ENCODE measurements at places on chromosomes 3 and 15.

- DNase-seq: no peak
These were observed 12.9 kb downstream of the LRRC2 start for GRCh38 chr3:46553154-46553553.

GRCh38 chr15:25226360-25226759 is 212.5 kb downstream of the UBE3A start:
- no peak for DNase-seq

GRCh38 chr15:23854203-23854911 is 167.3 kb upstream of the NDN start:
- DNase-seq: no peak

DNA sequence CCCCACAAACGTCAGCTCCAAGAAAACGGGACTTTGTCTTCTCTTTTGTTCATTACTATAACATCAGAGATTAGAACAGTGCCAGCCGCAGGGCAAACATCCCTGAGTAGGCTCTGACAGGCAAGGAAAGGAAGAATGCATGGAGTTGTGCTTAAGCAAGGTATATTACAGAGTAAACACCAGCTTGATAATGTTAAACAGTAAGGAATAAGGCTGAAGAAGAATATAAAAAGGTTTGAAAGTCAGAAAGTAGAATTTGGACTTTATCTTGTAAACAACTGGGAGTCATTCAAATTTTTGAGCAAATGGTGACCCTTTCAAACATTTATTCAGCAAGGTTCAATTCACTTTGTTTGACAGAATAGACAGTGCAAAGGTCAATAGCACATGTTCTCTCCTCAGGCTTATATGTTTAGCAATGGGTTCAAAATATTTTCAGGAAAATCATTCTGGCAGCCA is 11.0 kb downstream of the GABPB1 start:
- DNase-seq: no peak

DNA sequence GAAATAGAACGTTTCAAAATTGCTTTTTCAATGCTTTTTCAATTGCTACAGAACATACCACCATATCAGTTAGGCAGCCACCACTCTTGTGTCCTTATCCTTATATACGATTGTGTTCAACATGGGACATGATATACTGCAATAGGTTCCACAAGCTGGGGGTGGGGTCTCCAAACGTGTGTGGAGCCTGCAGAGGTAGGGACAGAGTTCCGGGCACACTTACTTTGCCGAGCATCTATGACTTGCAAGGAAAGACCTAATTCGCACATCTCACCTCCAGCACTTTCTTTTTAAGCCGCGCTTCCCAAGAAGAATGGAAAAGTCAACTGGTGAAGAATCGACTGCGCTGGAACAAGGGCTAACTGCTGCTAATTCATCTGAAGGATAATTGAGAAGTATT is 39.6 kb upstream of the SFMBT1 start:
- no peak for DNase-seq

- DNase-seq: no peak
These were observed 95.7 kb downstream of the VGLL3 start for GRCh38 chr3:86895202-86895601.

DNA sequence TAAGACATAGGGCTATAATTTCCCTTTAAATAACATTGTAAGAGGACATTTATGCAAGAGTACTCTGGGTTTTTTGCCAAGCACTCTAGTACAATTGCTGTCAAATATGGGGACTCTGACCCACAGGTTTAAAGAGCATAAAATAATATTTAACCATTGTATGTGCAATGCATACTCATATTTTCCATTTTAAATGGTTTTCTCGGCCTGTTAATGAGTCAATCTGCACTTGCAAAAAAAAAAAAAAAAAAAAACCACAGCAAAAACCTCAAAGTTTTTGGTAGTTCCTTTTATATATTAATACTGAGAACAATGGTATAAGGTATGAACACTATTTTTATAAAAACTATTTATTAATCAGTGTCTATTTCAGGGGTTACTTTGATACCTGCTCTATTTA is 304.0 kb upstream of the CBLB start:
- DNase-seq: no peak

- DNase-seq: peak; percentile 7
These were observed 31.8 kb downstream of the TTC14 start for GRCh38 chr3:180633722-180634121.

GRCh38 chr3:43932921-43933320 is 242.2 kb downstream of the ABHD5 start:
- no peak for DNase-seq

DNA sequence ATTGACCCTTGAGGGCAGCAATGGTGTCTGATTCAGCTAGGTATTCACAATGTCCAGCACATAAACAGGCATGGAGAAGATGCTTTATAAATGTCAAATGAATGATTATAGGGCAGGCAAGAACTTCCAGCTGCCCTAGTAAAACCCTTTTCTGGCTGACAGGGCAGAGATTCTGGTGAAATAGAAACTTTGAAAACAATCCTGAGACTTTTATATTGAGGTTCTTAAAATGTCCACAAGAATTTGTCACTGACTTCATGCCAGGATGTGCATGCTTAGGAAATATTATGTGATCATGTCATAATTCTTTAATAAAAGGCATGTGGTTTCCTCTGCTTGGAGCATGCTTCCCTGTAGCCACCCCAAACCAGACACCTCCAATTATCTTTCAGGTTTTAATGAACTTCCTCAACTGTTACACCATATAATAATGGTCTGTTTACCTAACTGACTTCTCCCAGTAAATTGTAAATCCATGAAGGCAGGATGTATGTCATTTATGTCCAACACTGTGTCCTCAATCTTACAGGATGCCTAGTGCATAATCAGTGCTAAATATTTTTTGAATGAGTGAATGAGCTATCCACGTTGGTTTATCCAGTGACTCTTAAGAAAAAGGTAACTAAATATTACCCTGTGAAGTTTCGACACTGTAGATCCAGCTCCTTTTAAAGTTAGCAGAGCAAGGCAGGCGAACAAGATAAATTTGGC is 43.4 kb upstream of the CLRN1 start:
- DNase-seq: no peak

GRCh38 chr15:73930790-73931281 is 4.6 kb downstream of the LOXL1 start:
- no peak for DNase-seq

GRCh38 chr3:36524560-36524959 is 144.3 kb downstream of the STAC start:
- no peak for DNase-seq

DNA sequence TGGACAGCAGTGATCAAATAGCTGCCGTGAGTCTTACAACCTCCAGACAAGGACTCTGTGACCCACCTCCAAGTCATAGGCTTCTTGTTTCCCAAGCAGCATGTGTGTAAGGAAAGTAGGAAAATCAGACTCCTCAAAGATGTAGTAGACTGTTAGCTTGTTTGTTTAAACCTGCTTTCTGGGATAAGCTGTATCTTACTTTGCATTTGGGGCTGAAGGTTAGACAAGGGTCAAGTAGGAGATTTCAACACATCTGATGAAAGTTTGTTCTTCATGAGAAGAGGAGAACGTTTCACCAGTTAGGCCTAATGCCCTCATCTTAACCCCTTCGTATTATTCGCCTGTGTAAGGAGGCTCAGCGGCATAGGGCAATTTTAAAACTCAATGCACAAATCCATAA is 756.4 kb upstream of the NR2F2 start:
- no peak for DNase-seq

Measured in endothelial cell (in vitro differentiated cells).